MCF 10A (cell line): ENCODE measurements at places on chromosomes 2 and 18. TPM values are rescaled to one million over a fixed set of nuclear protein-coding genes. Genes with fewer than 3 reads are reported as not detected.

GRCh38 chr18:47151439-47151838, 1.1 kb upstream of the HDHD2 start:
- peak overlapping the region; percentile 96 for H3K4me3 ChIP-seq
- H3K4me1 ChIP-seq, result peaks cover 33% of the 10 kb centered on the region
- no peaks in the 10 kb centered on the region for H3K27me3 ChIP-seq
- peak overlapping the region; percentile 98 for H3K27ac ChIP-seq
- DNase-seq, result no peak
- H3K36me3 ChIP-seq, result peaks cover 39% of the 10 kb centered on the region

The NCKAP1 gene
- total RNA-seq, result 160 and 187 TPM in 2 replicates

DNA sequence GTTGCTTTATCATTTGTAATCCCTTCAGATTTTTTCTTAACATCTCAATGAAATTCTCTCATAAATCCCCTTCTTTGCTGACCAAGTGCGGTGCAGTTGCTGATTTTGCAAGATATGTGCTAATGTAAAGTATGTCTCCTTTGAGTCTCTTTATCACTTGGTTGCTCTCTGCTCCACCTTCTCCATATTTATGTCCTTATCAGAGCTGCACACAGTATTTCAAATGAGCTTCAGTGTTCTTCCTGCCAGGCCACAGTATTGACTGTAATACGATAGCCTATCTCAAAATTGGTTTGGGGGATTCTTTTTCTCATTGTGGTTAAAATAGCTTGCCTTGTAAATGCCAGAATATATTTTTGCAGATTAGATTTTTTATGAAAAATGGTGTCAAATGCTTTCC, 32.2 kb downstream of the MAIP1 start:
- no peaks in the 10 kb centered on the region for H3K36me3 ChIP-seq
- no peaks in the 10 kb centered on the region for H3K27me3 ChIP-seq
- peaks cover 3% of the 10 kb centered on the region for H3K4me1 ChIP-seq
- no peak overlapping the region for H3K4me3 ChIP-seq

- H3K36me3 ChIP-seq, result no peaks in the 10 kb centered on the region
- H3K27ac ChIP-seq, result no peak overlapping the region
- no peak for DNase-seq
- peaks cover 17% of the 10 kb centered on the region for H3K4me1 ChIP-seq
- no peak overlapping the region for H3K4me3 ChIP-seq
Measured at GRCh38 chr18:57915248-57915647, 112.1 kb upstream of the ATP8B1 start.

The BUB1 gene
- total RNA-seq, result 23.0 and 25.5 TPM in 2 replicates
